Activated gamma-delta T cell (primary cell): ENCODE measurements at places on chromosomes 4 and X.

GRCh38 chr4:182454440-182455013 lies 211.3 kb downstream of the TENM3 start:
- DNase-seq = no peak

DNA sequence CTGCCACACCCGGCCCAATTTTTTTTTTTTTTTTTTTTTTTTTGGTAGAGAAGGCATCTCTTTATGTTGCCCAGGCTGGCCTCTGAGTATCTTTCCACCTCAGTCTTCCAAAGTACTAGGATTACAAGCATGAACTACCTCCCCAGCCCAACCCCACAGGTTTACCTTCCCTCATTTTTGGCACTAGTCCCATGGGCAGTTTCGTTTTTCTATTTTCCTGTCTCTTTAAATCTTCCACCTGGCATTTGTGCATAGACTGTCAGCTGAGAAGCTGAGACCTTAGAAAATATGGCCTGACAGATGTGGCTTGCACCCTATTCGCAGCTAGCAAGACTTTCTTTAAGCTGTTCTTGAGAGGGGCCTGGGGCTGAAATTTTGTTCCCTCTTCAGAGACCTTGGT lies 27.9 kb downstream of the TNIP2 start:
- DNase-seq = no peak

DNA sequence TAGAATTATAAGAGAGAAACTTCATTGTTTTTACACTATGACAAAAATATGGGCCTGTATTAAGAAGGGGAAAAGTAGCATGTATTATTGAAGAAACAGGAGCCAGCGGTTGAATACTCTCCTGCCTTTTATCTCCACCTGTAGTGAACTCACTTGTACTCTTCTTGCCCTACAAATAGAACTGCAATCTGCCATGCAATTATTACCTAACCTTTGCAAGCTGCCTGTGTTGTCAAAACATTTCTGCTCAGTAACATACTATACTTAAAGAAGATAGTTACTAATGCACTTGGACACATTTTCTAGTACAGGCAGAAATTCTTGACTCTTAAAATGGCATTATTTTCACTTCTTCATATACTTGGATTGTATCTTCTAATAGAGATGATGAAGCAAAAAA lies 818.4 kb upstream of the GRID2 start:
- no peak for DNase-seq

DNA sequence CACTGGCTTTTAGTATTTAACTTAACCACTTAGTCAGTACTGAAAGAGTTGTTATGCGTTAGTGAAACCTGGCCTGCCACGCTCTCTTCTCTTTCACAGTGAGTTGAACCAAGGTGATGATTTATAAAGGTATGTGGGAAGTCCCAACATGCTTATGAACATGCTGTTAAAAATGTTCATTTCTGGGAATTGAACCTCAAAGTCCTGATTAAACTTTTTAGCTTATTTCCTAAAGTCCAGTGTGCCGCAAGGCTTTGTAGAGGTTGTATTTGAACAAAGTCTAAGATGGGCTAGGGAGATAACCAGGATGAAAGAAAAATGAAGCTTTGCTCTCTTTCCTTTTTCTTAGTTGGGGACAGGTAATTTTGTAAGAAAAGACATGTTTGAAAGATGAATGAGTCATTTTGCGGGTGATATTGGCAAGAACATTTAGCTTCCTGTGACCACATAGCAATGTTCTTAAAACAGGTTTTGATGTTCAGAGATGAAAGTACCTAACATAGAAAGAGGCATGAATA lies 270.3 kb downstream of the DTHD1 start:
- DNase-seq = no peak

GRCh38 chrX:14508025-14508690 lies 21.2 kb upstream of the GLRA2 start:
- no peak for DNase-seq

GRCh38 chrX:110322603-110323002 lies 4.7 kb upstream of the AMMECR1 start:
- DNase-seq = no peak

GRCh38 chr4:17336524-17336961 lies 175.3 kb downstream of the QDPR start:
- peak; percentile 24 for DNase-seq

DNA sequence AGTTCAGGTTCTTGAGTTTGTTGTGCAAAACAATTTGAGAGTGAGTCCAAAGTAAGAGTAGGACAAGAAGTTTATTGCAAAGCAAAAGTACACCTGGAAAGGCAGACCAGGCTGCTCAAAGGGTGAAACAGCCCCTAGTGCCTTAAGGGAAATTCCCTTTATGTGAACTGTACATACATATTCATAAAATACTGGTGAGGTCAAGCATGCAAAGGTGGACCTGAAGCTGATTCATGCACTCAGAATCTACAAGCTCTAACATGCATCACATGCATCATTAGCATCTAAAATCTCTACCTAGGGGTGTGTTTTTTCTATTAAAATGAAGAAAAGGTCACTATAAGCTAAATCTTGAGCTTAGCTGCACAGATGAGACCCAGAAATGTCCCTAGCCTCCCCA lies 266.9 kb downstream of the SPATA18 start:
- no peak for DNase-seq

GRCh38 chr4:184357165-184357564 lies 117.2 kb downstream of the IRF2 start:
- no peak for DNase-seq

- DNase-seq = no peak
Measured at GRCh38 chr4:67744561-67745283, 9.5 kb downstream of the GNRHR start.

DNA sequence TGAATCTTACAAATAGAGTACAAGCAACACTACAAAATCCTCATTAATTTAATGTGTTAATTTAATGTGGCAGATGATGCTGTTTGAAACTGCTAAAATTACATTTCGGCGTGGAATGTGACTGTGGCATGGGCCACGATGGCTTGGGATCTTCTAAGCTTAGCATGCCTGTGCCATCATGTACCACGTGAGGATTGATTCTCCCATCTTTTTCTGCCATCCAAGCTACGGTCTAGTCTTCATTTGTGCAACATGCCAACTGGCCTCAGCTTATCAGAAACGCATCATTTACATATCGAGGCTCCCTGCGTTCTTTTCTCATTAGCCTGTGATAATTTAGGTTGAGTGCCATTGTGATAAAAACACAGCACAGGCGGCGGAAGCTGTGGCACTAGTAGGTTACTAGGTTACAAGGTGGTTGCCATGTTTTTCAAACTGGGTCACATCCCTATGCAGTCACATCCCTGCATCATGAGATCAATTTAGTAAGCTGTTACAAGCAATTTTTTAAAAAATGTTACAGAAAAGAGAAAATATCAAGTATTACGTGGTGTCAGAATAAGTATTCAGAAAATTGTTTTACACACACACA lies 189.9 kb upstream of the RBPJ start:
- DNase-seq = no peak

DNA sequence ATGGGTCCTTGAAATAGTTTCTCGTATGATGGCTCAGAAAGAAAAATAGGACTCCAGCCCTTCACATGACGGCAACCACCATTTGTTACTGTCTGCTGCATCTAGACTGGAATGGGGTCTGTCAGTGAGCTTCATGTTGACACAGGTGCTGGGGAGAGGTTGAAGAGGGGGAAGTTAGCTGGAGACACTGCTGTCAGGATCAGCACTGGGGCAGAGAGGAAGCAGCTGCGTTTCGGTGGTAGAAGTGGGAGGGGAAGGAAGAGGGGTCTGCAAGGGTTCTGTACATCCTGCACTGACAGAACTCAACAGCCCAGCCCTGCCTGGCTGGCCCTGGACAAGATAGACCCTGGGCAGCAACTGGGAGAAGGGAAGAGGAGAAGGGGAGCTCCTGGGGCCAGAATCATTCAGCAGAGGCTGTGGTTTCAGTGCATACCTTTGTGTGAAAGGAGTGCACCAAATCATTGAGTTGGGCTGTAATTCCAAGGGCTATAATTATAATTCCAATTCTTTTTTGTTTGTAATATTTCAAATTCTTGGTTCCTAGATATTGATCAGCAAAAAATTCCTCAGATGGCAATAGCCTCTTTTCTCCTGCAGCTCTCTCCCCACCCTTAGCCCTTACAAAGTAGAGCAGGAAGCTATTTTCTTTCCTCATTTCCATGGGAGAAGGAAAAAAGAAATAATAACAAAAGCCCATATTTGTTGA lies 119.4 kb upstream of the C1GALT1C1 start:
- DNase-seq = no peak

GRCh38 chr4:2824329-2824835 lies 19.3 kb upstream of the ADD1 start:
- DNase-seq = no peak

- no peak for DNase-seq
Measured at GRCh38 chrX:140944710-140945109, 57.7 kb upstream of the SPANXB1 start.
